ENCODE measurements at places on chromosomes 7 and 10. TPM values are rescaled to one million over a fixed set of nuclear protein-coding genes. Genes with fewer than 3 reads are reported as not detected.

DNA sequence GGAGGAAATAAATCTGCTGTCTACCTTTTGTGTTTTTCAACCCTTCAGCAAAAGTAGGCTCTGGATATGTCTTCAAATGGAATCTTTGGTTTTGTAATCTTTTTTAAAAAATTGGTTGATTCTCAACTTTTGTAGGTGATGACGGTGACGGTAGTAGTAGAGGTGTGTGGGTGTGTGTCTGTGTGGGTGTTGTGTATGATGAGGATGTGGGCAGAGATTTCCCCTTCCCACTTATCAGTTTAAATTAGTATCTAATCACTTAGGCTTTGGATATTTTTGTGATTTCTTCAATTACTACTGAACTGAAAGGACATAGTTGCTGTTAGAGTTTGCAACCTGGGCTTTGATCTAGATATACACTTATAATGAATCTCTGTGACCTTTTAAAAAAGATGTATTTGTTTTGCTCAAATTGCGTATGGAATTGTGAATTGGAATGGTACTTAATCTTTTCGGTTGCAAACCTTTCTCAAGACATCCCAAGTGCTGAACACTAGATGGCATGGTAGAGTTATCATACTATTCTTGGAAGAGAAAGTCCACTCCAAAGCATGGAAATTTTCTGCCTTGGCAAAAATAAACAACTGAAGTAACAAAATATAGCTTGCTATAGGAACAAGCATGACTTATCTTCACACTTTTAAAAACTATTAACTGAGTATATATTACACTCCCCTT is 51.9 kb upstream of the A1CF start:
- DNase-seq = no peak

DNA sequence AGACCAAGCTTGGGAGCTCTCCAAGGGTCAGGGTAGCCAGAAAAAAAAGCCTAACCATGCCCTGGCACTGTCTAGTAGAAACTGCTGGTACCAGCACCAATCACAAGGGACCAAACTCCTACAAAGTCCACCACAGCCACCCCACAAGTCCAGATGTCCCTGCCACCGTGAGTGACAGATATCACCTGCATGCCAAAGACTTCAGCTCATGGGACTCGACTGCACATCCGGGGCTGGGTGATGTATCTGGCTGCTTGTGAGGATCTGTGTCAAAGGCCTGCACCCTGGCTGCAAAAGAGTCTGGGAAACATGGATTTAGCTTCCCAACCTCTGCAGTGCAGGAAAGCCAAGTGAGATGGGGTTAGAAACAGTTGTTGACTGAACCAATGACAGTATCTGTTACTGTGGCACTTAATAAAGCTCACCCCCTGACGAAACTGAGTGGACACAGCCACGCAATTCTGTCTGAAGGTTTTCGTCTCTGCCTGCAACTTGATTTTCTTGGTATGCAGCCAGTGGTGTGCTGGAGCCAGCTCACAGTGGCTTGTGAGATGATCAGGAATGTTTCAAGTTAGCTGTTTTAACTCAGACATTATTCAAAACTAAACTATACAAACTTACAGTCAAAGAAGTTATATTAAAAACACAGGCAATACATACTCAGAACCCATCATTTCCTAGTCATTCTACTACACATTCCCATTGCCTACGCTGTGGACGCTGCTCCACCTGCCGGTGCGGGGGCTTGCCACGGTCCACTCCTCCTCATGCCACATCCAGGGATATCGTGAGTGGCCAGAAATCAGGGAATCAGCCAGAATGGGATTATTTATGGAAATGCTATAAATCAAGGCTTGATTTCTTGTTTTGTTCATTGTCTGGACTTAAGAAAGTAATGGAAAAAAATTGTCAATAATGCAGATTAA is 9.2 kb downstream of the ZNF488 start:
- no peak for DNase-seq

Gene MSS51
- total RNA-seq = 3.0 TPM

DNA sequence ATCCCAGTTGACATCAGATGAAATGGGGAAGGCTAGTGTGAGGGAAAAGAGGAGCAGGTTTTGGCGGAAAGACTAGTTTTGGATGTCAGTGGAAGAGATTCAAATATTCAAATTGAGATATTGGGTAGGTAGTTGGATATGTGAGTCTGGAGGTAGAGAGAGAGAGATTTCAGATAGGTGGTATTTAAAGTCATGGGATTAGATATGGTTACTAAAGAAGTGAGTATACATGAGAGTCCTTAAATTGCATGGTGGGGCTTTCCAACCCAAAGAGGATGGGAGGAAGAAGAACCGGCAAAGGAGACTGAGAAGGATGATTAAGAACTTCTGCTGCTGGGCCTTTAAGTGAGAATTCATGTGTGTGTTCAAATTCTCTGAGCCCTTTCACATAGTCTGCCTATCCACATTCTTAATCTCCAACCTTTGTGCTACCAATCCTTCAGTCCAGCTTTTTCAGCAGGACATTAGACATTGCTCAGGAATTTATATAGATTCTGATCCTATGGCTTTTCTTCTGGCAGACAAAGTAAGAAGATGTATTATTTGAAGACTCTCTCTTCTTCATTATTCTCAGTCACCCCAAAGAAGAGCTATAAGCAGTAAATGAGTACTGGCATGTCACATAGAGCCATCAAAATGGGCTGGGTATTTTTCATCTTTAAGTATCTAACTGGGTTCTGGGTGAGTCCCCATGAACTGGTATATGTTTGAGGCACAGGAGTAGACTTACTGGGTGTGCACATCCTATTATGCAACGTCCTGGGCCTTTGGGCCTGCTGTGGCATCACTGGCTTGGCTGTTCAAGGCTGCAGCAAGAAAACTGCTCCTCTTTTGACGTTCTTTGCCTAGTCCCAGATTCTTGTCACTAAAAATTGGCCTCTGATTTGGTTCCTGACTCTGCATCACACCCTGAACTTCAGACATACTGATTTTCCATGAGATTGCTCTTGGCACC is 33.6 kb downstream of the ST7 start:
- no peak for DNase-seq

Gene FAM25A
- total RNA-seq = not detected

DNA sequence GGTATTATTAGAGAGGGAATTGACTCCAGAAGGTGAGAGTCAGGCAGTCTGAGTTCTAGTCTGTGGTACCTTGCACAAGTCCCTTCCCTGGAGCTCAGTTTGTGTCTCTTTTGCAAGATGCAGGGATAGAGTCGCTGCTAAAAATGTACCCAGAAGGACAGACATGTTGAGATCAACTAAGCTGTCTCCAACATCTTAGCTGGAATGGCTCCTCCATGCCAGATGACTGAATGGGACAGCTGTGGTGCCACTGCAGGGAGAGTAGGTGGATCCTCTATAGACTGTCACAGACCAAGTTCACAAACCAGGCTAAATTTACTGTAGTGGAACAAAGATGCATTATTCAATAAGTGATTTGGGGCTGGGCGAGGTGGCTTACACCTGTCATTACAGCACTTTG is 120.1 kb downstream of the NEURL1 start:
- DNase-seq = no peak

Gene COA1
- 47.9 TPM for total RNA-seq

Gene GPR26
- total RNA-seq = not detected

DNA sequence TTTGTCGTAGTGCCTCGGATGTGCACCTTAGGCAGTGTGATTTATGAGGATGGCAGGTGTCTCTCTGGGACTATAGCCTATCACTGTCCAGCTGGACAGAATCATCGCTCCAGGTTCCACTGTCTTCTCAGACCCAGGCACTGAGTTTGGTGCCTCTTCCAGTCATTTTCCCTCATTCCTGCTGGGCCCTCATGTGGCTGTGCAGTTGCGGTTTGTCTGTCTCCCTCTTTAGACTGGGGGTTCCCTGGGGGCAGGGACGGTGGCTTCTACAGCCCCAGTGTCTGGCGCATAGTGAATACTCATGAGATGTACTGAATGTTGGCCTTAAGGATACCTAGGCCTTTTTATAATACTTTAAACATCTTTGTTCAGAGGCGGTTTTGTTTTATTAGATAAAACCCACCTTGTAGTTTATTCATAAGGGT is 28.9 kb downstream of the CCM2 start:
- DNase-seq = no peak

Gene MKLN1
- total RNA-seq = 66.0 TPM

GRCh38 chr7:83921941-83922607 is 272.5 kb downstream of the SEMA3A start:
- DNase-seq = no peak

DNA sequence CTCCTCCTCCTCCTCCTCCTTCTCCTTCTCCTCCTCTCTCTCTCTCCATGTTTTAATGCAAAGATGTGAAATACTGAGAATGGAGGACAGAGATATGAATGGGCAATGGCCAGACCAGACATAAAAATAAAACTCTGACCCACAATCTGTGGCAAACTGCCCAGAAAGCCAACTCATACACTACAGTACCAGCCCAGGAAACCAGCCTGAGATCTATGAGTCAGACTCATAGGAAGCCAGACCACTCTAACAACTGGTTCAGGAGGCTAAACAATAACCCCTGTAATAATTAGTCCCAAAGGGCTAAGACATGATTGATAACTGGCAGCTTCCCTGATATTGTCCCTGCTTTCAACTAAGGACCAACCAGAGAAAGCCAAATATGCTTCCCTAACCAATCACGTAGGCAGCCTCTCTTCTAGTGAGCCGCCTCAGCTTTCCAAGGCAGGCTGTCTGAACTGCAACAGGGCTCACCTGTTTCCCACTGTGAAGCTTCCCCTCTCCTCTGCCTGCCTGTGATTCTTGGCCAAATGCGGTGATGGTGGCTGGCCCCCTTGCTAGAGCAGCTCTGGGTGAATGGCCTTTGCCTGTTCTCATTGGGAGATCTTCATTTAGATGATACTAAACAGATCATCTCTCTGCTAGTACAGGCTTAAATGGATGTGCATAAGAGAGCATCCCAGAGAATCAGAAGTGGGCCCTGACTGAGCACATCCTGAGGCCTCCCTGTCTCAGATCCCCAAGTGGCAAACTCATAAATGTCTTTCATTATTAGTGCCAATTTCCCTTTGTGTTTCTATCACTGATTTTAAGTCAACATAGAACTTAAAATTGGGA is 817.6 kb downstream of the TNS3 start:
- DNase-seq = no peak

DNA sequence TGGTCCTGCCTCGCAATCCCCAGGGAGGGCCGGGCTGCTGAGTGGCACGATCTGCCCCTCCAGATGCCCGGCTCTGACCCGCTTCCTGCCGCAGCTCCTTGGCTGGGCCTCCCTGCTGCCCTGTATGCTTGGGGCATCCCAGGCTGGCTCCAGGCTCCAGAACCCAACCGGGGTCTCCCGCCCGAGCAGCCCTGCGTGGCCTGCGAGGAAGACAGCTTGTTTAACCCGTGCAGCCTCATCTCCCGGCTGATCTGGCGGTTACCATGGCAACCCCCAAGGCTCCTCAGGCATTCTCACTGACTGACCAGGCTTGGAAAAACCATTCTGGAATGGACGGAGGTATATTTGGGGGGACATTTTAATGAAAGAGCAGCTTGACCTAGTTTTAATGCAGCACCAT is 232.4 kb upstream of the MYO3A start:
- no peak for DNase-seq

DNA sequence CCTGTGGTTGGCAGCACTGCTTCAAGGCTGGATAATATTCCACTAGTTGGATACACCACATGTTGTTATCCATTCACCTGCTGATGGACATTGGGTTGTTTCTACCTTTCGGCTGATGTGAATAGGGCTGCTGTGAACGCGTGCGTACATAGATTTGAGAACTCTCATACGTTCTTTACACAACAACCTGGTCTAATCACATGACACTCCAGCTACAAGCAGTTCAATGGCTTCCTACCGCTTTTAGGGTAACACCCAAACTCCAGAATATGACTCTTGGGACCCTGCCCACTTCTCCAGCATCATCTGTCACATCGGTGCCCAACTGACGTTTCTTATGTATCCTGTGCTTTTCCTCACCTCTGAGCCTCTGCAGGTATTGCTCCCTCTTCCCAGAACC is 114.6 kb downstream of the ABLIM1 start:
- no peak for DNase-seq

DNA sequence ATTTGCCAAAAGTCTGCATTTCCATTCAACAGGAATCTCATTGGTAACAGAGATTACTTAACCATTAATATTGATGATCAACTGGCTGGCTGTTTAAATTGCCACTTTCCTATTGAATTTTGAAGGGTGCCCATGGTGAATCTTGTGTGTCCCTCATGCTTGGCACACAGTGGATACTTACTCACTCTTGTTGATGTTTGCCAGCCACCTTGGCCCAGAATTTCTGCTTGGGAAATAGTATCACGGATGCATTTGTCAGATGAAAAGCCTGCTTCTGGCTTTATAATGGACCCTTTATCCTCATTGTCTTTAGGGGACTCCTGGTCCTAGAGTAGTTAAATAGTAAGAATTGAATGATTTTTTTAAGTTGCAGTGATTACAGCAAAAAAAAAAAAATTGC is 52.0 kb downstream of the MMRN2 start:
- no peak for DNase-seq

GRCh38 chr10:106913348-106913747 is 251.2 kb downstream of the SORCS1 start:
- DNase-seq = no peak

DNA sequence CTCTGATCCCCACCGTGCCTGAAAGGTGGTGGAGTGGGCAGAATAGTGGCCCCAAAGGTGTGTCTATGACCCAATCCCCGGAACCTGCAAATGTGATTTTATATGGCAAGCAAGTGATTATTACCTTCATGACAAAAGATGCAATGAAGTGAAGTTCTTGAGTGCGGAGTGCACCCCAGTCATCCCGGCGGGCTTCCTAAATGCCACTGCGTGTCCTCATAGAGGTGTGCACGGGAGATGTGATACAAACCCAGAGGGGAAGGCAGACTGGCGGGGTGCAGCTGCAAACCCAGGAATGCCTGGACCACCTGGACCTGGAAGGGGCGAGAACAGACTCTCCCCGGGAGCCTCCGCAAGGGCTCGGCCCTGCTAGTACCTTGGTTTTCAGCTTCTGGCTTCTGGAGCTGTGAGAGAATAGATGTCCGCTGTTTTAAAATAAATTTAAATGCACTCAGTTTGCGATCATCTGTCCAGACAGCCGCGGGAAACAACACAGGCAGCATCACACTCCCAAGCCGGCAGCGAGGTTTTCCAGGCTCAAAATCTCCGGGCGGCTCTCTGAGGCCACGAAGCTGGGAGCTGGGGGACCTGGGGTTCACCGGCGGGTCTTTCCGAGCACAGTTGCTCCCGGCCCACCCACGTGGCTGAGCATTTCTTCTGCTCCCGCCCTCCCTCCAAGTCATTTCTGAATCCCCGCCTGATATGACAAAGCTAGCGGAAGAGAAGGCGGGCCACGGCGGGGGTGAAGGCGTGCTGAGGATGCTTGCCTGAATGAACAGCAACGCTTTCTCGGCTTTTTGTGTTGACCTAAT is 50.4 kb upstream of the EBF3 start:
- no peak for DNase-seq

Gene NME8
- 2.1 TPM for total RNA-seq
